ENCODE measurements at places on chromosomes 4 and X.

DNA sequence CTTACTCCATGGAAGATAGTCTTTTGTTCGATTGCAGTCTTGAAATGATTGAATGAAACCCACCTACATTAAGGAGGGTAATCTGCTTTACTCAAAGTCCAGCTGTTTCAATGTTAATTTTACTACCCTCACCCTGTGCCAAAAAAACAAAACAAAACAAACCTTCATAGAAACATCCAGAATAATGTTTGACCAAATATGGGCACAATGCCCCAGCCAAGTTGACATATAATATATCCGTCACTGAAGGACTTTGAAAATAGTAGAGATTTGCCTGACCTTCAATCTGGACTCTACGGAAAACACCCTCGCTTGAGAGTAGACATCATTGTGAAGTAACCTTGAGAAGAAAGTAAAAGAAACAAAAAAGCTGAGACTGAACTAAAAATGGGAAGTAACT lies 550.5 kb upstream of the SMIM31 start:
- no peak for DNase-seq

GRCh38 chr4:92120810-92121498 lies 182.8 kb upstream of the GRID2 start:
- no peak for DNase-seq

DNA sequence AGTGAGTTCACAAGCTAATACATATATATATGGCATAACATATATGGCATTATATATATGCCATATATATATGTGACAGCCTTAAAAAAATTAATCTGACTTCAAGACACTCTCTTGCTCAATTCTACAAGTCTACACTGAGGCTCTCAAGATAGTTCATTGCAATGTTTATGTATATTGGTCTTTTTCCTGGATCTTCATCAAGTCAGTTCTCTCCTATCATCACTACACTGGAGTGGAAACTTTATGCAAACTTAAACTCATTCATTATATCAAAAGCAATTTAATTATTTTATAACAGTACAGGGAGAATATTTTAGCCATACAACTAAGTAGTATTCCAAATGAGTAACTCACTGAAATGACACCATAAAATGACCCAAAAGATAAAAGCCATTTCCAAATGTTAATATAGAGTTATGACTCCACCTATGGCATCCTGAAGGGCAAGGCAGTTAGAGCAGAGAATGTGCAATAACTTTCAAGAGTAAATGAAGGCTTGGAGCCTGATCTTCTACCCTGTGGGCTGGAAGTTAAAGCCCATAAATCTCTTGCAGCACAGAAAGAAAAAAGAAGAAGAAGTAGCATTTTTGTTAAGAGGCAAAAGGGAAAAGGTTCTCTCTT lies 176.3 kb upstream of the SLIT2 start:
- DNase-seq = no peak

- DNase-seq = no peak
Observed at GRCh38 chr4:140816806-140817510, 60.8 kb upstream of the TBC1D9 start.

DNA sequence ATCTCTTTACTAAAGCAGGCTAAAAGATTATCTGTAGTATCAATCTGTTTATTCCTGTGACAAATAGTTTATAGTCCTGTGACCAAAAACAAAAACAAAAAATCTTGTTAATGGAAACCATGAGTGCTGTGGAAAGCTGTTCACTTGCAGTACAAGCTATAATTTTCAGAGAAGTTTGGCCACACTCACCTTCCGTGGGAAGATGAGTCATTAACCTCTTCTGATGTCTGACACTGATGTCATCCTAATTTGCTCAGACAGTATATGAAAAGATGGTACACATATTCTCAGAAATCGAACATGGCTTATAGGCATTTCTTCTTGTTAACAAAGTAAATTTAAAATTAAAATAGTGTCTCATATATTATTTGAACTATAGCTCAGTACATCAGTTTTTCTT lies 19.9 kb upstream of the ENPP6 start:
- DNase-seq = no peak

DNA sequence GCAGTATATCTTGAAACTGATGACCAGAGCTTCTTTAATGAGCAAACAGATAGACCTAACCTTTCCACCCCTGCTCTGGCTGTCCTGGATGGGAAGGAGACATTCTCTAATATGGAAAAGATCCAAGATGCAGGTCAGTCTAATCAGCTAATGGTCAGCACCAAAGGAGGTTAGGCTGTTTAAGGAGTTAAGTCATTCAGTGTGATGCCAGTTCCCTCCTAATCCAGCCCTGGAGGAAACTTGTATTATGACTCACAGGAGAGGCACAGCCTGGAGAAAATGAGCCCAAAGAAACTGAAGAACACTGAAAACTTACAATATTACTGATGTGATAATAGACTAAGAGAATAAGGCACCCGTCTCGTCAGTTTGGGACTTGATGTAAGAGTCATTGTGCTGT lies 323.0 kb downstream of the HNRNPD start:
- no peak for DNase-seq

- no peak for DNase-seq
Observed at GRCh38 chr4:163121689-163122088, 45.0 kb downstream of the NAF1 start.

DNA sequence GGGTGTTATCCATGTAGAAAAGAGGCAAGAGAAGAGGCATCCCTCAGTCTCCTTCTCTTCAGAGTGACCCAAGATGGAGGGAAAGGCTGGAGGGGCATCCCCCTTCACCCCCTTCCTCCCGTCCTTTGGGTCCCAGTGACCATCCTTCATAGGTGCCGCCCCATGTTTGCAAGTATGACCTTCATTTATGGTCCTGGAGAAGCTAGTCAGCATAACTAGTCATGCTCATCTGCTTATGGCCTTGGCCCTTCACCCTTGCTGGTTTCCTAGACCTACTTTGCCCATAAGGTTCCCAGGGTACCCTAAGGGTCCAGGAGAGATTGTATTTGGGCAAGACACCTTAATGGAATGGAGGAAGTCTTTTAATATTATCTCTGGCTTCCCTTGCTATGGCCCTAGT lies 46.7 kb downstream of the HMGB2 start:
- no peak for DNase-seq

- no peak for DNase-seq
Observed at GRCh38 chr4:180799798-180800197, 1443.4 kb upstream of the TENM3 start.

GRCh38 chrX:331151-331824 lies 12.7 kb upstream of the GTPBP6 start:
- DNase-seq = no peak

GRCh38 chr4:992297-993110 lies 700 bp downstream of the SLC26A1 start:
- DNase-seq = no peak

- no peak for DNase-seq
Observed at GRCh38 chrX:32842053-32842452, 369.3 kb downstream of the DMD start.

DNA sequence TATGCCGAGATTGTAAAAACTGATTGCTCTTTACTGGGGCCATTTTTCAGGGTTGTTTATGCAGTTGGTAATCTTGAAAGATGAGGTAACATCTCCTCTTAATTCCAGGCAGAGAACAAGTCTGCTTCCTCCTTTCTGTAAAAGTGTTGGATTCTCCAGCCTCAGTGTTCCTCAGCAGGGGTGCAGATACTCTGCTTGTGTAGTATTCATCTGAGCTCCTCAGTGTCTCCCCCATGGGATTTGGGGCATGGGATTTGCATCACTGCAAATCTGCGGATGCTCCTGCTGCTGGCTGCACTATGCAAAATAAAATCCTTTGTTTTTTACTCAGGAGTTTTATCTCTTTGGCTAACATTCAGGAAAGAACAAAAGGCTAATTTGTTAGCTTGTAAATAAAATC lies 104.9 kb upstream of the ATP8A1 start:
- DNase-seq = no peak

DNA sequence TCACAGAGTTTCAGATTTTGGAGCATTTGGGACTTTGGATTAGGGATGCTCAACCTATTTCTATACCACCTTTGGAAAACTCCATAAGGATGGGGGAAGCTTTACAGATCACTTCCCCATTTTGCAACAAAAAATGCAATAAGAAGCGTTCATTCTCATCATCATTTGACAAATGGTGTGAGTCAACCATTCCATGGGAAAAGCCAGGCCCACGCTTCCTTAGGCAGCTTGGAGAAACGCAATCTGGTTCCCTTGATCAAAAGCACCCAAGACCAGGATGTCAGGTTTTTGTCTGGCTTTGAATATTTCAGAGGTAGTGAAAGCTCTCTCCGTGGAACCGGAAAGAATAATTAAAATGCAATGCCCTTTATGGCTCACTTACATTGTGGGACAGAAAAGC lies 79.3 kb upstream of the C4orf50 start:
- no peak for DNase-seq

DNA sequence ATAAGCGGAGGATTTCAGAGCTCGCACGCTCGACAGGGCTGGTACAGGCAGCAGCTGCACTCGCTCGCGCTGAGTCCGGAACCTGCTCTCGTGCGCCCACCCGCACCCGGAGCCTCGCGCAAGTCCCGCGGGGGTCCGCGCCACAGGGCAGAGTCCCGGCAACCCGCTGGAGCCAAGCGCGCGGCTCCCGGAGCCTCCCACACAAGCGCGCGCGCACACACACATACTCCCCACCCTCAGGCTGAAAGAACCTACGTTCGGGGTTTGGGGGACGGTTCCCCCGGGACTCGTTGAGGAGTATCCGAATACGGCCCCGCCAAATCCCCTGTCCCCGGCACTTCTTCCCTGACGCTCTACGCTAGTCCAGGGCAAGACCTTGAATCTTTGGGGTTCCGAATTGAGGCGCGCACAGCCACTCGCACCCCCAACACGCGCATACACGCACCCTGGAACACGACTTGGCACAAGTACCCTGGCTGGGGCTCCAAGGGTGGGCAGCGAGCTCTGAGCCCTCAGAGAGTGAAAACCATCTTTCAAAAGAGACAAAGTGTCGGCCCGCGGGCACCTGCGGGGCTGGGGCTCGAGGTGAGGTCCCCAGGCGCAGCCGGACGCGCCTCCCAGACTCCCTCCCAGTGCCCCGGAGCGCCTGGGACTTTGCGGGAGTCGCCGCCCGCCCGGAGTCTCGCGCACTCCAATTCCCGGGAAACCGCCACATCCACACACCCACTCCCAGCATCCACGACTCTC lies 952 bp downstream of the ANOS1 start:
- DNase-seq = no peak

GRCh38 chrX:135581496-135581895 lies 61.0 kb downstream of the INTS6L start:
- no peak for DNase-seq

GRCh38 chr4:15695240-15695699 lies 7.6 kb upstream of the BST1 start:
- no peak for DNase-seq

GRCh38 chr4:5916229-5916628 lies 23.3 kb upstream of the CRMP1 start:
- no peak for DNase-seq

Data from cerebellar nuclear complex (tissue), 1 donor.